NCI-H1436 treated with DMSO at 0.1 percent for 48 hours (cell line): ENCODE measurements at places on chromosomes 11 and 22.

DNA sequence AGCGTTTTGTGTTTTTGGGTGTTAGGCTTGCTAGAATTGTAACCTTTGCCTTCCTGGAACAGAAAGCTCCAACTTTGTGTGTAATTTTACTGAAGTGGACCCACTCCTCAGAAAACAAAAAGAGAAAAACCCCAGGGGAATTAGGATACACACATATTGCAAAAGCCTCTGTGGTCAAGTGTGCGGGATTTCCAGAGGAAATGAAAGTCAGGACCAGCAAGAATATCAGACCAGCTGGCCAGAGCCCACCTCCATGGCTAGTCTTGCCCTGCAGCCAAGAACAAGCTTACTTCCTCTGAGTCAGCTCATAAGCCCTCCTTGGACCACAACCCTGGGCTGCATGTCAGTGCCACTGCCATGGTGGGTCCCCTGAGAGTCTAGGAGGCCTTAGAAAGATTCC lies 37.0 kb upstream of the FTH1 start:
- no peak for DNase-seq

- no peak for DNase-seq
These were observed 68.9 kb downstream of the C22orf31 start for GRCh38 chr22:28992565-28993356.

DNA sequence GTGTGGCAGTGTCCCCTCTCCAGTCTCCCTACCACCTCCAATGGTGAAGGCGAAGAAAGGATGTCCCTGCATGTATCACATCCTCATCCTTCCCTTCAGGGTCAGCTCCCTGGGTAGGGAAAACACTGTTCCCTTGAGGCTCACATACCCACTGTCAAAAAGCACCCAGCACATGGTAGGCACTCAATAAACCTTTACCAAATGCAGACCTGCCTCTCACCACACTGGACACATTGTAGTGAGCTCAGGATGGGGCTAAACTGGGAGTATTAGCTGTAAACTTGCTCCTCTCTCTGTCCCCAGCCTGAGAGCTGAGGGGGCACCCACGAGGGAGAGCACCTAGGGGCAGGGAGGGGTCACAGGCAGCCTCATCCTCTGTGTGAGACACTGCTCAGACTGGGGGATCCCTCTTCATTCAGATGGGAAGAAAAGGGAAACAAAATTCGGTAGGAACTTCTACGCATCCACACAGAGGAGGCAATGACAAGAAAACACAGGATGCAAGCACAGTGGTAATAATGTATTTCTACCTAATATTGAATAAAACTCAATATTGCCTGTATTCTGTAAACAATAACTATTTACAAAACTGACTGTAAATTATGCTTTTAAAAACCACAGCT lies 101.6 kb upstream of the TOP3B start:
- no peak for DNase-seq

- DNase-seq: no peak
These were observed 70.7 kb upstream of the AKIP1 start for GRCh38 chr11:8839957-8840945.

- DNase-seq: no peak
These were observed 333.9 kb downstream of the CTTN start for GRCh38 chr11:70732023-70732880.

GRCh38 chr11:68189888-68190287 lies 23.2 kb downstream of the KMT5B start:
- DNase-seq: no peak

- DNase-seq: no peak
These were observed 35.0 kb upstream of the EHF start for GRCh38 chr11:34585735-34586487.

DNA sequence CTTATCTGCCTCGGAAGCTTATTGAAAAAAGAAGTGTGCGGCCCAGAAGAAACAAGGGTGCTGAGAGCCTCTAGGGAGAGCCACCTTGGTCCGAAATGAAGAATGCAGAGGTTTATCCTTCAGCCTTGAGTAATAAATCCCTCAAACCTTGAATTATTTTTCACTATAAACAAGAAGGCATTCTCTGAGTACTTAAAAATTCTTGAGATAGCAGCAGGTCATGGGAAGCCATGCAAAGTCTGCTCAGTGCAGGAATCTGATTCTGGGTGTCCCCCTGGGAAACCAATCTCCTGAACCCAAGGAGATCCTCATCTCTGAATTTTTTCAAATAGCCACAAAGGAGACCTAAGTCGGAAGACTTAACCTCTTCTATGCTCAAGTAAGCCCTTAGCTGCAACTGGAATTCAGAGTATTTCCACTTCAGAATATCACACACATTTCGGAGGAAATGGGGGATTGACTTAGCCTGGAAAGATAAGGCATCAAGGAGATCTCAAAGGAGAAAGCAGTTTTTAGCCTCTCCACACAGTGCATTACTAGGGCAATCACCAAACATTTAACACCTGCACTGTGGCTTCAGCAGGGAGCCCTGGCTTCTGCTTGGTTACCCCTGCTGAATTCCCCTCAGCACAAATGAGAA lies 365.0 kb downstream of the ETS1 start:
- DNase-seq: no peak
